D721Med (cell line): ENCODE measurements at places on chromosomes 7 and 10.

GRCh38 chr10:1448252-1448930 is 288.9 kb downstream of the ADARB2 start:
- no peak for DNase-seq

GRCh38 chr7:27627146-27627545 is 35.5 kb downstream of the HIBADH start:
- no peak for DNase-seq

GRCh38 chr10:14302035-14302434 is 28.7 kb downstream of the FRMD4A start:
- no peak for DNase-seq

- no peak for DNase-seq
Measured at GRCh38 chr10:72729528-72729927, 37.6 kb downstream of the MCU start.

DNA sequence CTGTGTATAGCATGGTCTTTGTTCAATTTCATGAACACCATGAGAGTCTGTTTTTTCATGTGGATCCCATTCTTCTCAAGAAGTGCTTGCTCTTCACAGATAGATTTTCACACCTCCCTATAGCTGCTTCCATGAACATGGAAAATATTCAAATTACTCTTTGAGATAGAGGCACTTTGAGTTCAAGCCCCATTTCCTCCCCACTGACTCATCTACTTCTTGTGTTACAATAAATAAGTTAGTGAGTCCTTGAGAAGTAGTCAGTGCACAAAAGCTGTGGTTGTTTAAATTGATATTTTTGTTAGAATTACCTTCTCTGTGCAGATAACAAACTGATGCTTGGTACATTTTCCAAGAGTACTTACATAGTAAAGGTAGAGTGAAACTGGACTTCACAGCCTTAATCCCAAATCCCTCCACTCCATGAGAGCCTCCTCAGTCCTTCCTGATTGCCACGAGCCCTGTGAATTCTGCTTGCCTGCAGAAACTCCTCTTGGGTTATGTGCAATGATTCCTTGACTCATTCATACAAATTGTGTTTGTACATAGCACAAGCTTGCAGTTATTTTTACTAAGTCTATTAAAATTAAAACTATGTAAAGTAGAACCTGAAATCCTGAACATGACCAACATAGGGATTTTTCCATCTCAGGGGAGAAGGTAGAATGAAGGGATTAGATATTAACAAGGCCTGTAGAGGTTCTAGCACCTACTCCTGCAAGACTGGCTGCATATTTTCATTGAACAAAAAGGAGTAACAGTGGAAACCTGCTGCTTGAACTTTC is 496.2 kb downstream of the TNS3 start:
- no peak for DNase-seq

GRCh38 chr10:84862551-84862950 is 534.2 kb downstream of the CCSER2 start:
- no peak for DNase-seq

GRCh38 chr10:4130685-4131084 is 345.7 kb upstream of the KLF6 start:
- no peak for DNase-seq

- DNase-seq: no peak
Measured at GRCh38 chr7:27375958-27376357, 133.4 kb downstream of the EVX1 start.
